ENCODE measurements at places on chromosomes 7 and 10.

- DNase-seq = no peak
These were observed 15.7 kb downstream of the RBM33 start for GRCh38 chr7:155660059-155660757.

DNA sequence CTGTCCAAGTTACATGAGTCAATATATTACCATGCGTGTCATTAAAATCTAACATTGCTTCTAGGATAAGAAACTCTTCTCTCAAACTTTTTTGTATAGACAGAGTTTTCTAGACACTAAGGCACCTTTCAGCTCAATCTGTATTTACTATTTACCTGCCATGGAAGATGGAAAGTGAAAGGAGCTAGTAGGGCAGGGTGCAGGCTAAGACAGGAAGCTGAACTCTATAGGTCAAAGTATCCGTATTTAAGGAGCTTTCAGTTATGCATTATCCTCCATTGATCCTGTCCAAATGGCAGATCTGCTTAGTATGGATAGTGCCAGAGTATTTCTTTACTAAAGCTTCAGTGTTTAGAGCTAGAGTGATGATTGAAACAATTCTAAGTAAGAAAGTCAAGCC lies 612.8 kb downstream of the IPMK start:
- DNase-seq = no peak

DNA sequence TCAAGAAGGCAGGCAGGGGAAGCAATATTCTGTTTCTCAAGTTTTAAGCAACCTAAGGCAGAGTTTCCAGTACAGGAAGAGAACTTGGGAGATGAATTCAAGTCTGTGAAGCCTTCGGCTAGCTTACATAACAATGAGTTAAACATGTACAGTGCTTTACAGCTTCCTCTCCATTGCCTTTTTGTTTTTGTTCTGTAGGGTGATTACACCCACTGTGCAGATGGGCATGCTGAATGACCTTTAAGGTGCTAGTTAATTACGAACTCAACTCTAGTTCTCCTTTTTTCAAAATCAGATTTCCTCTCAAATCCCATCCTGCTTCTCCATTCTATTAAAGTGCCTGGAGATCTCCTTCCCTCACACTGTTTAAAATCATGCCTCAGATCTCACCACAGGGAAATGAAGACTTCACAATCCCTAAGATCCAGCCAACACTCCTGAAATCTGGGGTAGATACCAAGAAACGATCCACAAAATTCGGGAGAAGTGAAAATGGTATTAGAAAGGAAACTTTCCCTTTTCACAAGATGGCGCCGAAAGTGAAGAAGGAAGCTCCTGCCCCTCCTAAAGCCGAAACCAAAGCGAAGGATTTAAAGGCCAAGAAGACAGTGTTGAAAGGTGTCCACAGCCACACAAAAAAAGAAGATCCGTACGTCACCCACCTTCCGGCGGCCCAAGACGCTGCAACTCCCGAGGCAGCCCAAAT lies 16.8 kb upstream of the MSMB start:
- DNase-seq = no peak

DNA sequence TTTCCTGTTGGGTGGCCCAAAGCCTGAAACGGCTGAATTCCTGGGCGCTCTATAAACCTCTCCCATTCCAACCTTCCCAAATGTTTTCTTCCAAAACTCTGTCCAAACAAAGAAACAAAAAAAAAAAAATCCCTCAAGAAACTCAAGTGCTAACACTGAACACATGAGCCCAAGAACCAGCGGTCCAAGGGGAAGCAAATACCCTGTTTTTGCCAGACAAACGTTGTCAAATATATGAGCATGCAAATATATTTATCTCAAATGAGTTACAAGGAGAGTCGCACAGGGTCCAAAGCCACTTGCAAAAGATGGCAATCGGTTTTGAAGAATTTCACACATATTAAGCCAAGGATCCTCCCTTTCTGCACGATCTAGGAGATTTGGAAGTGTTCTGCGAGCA lies 23.3 kb upstream of the EMX2 start:
- no peak for DNase-seq

GRCh38 chr7:114979388-114979787 lies 57.5 kb downstream of the MDFIC start:
- DNase-seq = no peak

DNA sequence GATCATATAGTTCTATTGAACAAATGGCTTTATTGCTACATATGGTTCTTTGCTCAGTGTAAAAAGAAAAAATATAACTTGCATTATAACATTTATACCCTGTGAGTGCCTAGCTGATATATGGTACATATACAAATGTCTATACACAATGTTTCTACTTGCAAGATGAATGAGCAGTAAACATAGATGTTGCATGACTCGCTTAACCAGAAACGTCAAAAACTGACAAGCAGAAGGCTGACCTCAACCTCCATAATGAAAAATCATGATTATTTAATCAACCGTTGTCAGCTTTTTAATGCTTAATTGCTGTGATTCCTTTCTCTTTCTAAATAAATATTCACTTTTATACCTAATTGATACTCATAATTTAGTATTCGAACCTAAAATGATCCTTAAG lies 183.3 kb downstream of the PTN start:
- DNase-seq = no peak

Measured in stimulated activated CD4-positive, alpha-beta T cell treated with anti-CD3 and anti-CD28 coated beads, Interleukin-2, amount 100 ng/mL, for 24 hours (primary cell).